Muscle of leg (tissue), 16 donors: ENCODE measurements at places on chromosomes 1 and 21. TPM values are rescaled to one million over a fixed set of nuclear protein-coding genes. Genes with fewer than 3 reads are reported as not detected.

PRKAA2 gene
- 27.5 TPM for total RNA-seq

OR2L13 gene
- total RNA-seq: not detected

FAM151A gene
- not detected for total RNA-seq

RGS13 gene
- 0.89 TPM for total RNA-seq

NLRP3 gene
- 1.4 TPM for total RNA-seq

DNA sequence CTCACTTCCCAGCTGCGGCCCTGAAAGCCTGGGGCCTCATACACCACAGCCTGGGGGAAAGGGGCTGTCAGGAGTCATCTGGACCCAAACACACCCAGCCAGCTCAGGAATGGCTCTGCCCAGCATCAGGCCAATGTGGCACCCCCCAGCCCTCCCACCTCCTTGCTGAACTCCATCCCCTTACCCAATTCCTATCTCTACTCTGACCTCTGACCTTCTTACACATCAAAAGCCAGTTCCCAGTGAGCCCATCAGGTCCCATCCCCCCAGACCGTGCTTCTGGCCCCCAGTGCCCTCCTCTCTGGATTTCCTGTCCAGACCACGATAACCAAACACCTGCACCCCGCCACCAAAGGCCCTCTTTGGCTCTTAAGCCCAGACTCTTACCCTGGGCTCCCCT, 16.3 kb downstream of the CRYBG2 start:
- no peak for DNase-seq
